Right kidney (tissue), 9 donors: ENCODE measurements at places on chromosomes 13 and 19.

DNA sequence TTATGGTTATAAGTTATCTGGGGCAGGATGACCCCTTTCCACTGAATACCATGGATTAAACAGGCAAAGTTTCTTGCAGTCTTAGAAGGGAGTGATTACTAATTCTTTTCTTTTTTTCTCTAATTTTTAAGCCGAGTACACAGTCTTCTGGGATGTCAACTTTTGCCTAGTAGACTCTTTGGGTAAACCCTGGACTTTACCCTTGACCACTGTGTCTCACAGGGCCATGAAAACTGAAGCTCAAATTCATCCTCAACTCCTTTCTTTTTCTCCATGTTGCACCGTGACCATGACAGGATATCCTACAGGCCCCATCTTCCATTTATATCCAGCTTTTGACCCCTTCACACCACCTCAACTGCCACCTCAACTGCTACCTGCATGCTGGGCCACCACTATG is 51.8 kb downstream of the GJA3 start:
- DNase-seq, result no peak

- DNase-seq, result no peak
Observed at GRCh38 chr19:29785360-29785759, 26.4 kb upstream of the CCNE1 start.

- DNase-seq, result no peak
Observed at GRCh38 chr19:33396701-33397535, 23.4 kb downstream of the CEBPG start.

- DNase-seq, result no peak
Observed at GRCh38 chr19:28497137-28497536, 715.8 kb downstream of the UQCRFS1 start.

DNA sequence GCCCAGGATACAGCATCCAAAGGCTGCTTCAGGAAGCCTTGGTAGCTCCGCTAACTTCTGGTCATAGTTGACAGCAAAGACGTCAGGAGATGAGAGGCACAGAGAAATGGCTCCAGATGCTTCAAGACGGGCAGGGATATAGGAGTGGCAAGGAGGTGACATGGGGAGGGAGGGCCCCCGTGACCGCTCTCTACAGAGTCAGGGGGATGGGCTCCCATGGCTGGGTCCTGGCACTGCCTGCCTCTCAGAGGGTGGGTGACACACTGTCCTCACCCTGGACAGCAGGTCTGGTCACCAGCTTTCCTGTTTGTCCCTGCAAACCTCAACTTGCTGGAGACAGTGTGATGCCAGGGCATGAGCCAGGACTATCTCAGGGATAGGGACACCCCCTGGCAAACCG is 10.3 kb upstream of the ZNF14 start:
- DNase-seq, result no peak

DNA sequence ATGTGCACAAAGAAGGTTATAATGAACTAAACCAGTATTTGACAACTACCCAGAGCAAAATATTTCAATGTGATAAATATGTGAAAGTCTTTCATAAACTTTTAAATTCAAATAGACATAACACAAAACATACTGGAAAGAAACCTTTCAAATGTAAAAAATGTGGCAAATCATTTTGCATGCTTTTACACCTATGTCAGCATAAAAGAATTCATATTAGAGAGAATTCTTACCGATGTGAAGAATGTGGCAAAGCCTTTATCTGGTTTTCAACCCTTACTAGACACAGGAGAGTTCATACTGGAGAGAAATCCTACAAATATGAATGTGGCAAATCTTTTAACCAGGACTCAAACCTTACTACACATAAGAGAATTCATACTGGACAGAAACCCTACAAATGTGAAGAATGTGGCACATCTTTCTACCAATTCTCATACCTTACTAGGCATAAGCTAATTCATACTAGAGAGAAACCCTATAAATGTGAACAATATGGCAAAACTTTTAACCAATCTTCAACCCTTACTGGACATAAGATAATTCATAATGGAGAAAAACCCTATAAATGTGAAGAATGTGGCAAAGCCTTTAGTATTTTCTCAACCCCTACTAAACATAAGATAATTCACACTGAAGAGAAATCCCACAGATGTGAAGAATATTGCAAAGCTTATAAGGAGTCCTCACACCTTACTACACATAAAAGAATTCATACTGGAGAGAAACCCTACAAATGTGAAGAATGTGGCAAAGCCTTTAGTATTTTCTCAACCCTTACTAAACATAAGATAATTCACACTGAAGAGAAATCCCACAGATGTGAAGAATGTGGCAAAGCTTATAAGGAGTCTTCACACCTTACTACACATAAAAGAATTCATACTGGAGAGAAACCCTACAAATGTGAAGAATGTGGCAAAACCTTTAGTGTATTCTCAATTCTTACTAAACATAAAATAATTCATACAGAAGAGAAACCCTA is 26.4 kb downstream of the ZNF493 start:
- no peak for DNase-seq

GRCh38 chr19:35161434-35161743 is 6.9 kb downstream of the FXYD5 start:
- no peak for DNase-seq

GRCh38 chr13:88945793-88946192 is 1274.6 kb downstream of the SLITRK5 start:
- no peak for DNase-seq

DNA sequence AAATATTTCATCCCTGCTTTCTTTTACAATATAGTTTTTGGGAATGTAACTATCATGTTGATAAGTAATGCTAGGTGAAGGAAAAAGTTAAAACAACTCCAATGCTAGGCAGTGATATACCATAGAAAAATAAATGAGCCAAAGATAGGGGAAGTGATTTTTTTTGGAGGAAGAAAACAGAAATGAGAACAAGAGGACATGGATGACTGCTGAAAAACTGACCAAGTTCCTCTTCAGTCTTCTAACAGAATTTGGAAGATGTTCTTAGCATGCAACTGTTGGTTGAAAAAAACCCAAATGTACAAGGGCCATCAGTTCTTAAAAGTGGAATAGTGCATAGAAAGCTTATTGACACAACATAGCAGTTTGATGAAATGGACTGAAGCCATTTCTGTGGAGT is 262.5 kb upstream of the STARD13 start:
- DNase-seq, result no peak

DNA sequence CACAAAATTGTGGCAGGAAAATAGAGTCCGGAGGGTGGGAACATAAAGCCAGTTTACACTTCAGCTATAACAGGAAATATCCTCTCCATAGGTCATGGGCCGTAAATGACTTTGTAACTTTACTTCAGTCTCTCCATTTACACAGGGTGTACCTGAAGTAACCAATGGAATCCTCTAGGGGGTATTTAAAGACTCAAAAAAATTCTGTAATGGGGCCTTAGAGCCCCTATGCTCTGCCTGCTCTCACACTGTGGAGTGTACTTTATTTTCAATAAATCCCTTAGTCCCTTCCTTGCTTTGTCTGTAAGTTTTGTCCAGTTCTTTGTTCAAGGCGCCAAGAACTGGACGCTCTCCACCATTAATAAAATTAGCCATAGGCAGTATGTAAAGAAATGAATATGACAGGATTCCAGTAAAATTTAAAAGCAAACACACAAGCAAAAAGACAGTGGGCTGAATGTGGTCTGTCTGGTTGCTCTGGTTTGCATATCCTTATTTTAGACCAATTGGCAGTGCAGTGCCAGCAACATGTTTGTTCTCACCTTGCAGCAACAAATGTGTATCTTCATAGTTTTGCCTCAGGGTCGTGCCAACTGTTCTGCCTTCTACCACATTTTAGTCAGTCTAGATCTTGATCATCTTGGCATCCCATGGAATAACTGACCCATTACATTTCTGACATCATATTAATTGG is 801.5 kb upstream of the SPRY2 start:
- DNase-seq, result no peak

GRCh38 chr19:4606921-4607678 is 32.2 kb upstream of the TNFAIP8L1 start:
- peak; percentile 60 for DNase-seq

DNA sequence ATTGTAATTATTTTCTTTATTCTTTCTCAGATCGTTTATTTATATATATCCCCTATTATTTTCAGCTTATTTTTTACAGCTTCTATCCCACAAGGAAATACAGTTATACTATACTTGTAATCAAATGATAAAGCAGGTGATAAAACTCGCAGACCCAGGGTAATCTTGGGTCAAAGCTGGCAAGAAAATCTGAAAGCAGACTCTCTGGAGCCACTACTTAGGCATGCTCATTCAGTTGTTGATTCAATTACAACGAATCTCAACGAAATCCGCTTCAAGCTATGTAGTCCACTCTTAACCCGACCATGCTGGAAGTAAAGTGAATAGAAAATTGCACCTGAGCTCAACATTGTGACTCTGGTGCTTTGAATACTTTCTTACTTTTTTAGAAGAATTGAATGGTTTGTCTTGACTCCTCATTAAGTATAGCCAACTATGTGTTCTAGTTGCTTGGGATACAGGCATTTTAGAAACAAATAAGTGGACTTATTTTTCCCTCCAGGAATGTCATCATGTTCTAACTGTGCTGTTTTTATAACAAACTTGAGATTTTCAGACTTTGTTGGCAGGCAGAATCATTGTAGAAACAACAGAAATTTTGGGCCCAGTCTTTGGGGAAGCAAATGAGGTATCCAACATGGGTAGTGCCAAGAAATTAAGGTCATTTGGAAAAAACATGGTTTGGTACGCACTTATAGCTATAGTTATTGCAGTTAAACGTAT is 21.4 kb downstream of the ESD start:
- no peak for DNase-seq

DNA sequence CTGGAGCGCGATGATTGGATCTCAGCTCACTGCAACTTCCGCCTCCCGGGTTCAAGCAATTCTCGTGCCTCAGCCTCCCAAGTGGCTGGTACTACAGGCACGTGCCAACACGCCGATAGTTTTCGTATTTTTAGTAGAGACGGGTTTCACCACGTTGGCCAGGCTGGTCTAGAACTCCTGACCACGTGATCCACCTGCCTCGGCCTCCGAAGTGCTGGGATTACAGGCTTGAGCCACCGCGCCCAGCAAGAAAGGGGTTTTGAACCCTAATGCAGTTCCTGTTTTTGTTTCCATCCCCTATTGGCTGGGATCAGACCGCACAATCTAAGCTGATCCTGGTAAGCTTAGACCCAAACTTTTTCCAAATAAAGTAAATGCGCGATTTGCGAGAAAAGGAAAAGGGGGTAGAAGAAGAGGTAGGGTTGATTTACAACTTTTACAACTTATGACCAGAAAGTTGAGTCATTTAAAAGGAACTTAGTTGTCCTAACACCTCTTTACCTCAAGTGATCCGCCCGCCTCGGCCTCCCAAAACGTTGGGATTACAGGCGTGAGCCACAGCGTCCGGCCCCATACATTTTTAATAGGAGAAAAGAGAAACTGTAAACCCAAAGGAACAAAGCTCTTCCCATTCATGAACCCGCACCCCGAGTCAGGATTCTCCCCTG is 764 bp downstream of the ZNF626 start:
- no peak for DNase-seq

- no peak for DNase-seq
Observed at GRCh38 chr19:39647918-39648317, 7.8 kb upstream of the LGALS16 start.

DNA sequence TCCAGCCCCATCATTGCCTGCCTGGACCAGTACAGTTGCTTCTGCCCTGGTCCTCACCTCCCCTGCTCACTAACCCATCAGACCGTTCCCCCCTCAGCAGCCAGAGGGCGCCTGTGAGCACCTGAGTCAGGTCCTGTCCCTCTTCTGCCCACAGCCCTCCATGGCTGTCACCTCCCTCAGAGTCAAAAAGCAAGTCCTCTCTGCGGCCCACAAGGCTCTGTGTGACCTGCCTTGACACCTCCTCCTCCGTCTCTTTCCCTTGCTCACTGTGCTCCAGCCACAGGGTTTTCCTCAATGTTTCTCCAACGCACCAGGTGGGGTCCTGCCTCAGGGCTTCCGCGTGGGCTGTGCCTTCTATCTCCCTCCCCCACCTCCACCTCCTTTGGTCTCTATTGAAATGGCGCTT is 29.4 kb upstream of the PTPRS start:
- DNase-seq, result no peak

DNA sequence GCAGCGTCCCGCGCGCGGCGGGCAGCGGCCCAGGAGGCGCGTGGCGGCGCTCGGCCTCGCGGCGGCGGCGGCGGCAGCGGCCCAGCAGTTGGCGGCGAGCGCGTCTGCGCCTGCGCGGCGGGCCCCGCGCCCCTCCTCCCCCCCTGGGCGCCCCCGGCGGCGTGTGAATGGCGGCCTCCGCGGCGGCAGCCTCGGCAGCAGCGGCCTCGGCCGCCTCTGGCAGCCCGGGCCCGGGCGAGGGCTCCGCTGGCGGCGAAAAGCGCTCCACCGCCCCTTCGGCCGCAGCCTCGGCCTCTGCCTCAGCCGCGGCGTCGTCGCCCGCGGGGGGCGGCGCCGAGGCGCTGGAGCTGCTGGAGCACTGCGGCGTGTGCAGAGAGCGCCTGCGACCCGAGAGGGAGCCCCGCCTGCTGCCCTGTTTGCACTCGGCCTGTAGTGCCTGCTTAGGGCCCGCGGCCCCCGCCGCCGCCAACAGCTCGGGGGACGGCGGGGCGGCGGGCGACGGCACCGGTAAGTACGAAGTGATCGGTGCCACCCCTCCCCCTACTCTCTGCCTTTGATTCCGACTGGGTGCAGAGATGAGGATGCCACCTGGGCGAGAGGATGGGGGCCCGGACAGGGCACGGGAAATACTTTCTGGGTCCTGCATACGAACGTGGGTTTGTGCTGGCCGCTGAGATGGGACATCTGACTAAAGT is 874 bp downstream of the TRIM28 start:
- no peak for DNase-seq

- DNase-seq, result no peak
Observed at GRCh38 chr13:106541826-106542225, 6.4 kb upstream of the EFNB2 start.

GRCh38 chr19:37928527-37929286 is 21.7 kb downstream of the SIPA1L3 start:
- no peak for DNase-seq

DNA sequence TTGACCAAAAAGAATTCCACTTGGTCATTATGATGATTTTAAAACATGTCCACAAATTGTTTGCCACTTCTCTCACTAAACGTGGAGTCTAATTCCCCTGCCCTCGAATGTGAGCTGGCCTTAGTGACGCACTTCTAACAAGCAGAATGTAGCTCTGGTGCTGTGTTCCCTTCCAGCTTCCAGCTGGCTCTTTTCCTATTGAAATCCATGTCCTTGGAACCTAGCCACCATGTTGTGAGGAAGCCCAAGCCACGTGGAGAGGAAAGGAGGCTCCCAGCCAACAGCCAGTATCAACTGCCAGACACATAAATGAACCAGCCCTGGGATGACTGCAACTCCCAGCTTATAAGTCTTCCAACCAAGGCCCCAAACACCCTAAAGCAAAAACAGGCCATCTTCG is 23.6 kb upstream of the CEBPA start:
- DNase-seq, result no peak
